Stimulated activated CD4-positive, alpha-beta T cell treated with anti-CD3 and anti-CD28 coated beads, Interleukin-15, amount 100 ng/mL, for 24 hours (primary cell): ENCODE measurements at places on chromosomes 1 and 21.

DNA sequence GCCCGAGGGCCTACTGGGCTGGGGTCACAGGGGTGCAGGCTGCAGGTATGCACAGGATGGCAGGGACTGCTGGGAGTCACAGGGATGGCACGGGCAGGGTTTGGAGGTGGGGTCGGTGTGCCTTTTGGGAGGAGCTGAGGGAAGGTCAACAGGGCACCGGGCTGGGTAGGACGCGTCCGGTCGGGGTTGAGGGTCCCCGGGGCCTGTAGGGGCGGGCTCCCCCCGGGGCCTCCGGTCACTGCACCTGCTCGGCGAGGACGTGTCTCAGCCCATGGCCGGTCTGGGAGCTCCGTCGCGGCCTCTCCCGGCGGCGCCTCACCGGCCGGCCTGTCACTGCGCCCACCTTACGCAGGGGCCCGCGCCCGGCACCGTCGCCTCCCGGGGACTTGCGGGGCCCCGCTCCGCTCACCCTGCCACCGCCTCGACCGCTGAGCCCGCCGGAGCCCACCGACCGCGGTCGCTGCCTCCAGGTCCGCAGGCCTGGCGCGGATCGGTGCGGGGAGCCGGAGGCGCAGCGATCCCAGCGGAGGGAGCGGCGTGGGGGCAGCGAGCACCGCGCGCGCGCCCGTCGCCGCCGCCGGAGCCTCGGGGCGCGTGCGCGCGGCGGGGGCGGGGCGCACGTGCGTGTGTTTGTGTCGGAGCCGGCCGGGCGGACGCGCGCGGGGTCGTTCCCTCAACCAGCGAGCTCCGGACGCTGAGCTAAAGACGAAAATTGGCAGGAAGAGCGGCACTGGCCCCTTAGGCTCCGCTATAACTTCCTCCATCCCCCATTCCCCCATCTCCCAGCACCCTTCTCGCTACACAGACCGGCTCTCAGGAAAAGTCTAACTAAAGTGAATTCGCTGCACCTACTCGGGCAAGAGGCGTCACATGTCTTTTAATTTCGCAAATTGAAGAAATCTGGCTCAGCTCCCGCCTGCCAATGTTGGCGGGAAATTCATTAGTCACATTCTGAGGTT lies at the start of gene AMIGO1:
Gene AMIGO1, minus strand, starts transcription at position 552 of the 959 bp plus-strand sequence. CDS start 815 bp downstream, outside the sequence.
- peak; percentile 79 for DNase-seq

DNA sequence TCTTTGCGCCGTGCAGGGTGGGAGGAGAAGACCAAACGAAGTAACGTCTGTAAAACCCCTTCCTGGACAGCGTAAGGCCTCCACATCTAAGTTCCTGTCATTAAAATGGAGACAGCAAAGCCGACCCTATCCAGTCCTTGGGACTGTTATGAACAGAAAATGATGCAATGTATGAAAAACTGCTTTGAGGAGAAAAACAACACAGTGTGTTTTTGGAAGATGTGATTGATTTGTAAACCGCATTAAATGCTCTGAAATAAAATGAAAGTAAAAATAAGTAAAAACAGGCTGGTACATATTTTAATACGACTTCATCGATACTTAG lies 827 bp upstream of the URB1 start:
- no peak for DNase-seq

GRCh38 chr1:65577278-65577677 lies 156.8 kb downstream of the LEPR start:
- no peak for DNase-seq

DNA sequence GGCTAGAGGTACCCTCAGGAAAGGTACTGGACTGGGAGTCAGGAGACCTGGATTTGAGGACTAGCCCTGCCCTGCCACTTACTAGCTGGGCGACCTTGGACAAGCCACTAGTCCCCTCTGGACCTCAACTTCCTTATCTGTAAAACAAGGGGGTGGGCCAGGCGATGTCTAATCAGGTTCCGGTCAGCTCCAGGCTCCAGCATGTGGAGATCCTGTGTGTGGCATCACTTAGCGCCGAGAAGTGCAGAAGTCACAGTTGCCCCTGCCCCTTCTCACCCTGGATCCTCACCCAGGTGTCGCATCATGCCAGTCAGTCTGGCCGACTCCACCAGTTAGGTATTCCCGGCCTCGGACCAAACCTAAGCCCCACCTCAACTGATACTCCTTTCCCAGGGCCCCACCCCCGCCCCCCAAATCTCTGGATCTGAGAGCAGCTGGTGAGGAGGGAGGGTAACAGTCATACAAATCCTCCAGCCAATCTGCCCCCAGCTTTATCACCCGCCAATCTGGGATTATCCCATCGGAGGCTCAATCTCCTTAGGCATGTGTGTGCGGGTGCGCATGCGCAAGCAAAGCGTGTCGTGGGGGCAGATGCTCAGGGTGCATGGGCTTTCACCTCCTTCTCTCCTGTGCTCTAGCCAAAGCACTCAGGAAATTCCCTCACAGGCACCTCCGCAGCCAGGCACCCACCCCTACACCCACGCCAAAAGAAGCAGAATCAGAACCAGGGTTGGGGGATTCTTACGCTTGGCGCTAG lies 5.4 kb downstream of the CELF3 start:
- DNase-seq, result no peak

- DNase-seq, result no peak
These were observed 262.8 kb upstream of the USP24 start for GRCh38 chr1:55477953-55478352.

- DNase-seq, result no peak
These were observed 418.8 kb downstream of the DISC1 start for GRCh38 chr1:232045139-232045994.

GRCh38 chr1:247401310-247402119 lies 14.5 kb upstream of the NLRP3 start:
- DNase-seq, result no peak

DNA sequence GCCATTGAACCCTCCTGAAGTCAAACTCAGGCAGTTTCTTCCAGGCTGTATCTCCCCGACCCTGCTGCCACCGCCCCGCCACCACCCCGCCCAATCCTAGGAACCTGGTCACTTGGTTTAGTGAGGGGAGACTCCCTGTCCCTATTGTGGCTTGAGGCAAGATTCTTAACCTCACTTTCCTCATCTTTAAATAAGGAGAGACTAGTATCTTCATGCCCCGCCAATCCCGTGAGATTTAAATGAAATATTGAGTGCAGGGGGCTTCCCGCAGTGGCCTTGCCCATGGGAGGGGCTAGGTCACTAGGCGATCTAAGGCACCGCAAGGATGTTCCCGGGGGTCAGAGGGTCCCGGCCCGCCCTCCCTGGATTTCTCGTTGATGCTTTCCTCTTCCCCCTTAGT lies 998 bp downstream of the KDF1 start:
- DNase-seq, result no peak

DNA sequence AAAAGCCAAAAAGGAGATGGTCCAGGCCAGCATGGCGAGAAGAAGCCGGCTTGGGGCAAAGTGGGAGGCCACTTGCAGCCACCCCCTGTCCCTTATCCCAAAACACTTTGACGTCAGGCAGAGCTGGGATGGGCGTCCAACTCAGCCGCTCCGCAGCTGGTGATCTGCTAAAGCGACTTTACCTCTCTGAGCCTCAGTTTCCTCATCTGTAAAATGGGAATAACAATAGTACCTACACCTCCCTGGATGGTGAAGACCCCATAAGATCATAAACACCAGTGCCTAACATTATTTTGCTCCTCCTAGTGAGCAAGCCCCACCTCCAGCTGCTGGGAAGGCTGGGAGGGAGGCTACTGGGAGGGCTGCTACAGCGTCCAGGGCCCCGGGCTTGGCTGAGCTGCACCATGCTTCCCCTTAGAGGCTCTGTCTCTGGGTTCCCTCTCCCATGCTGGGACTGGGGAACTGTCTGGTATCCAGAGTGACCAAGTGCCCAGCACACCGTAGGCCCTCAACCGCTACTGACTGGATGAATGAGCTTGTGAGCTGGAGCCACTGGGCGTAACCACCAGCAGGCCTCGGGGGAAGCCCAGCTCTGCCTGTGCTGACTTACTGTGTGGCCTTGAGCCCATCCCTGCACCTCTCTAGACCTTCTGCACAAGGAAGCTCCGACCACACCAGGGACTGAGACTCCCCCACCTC lies 18.3 kb downstream of the IFFO2 start:
- no peak for DNase-seq

- DNase-seq, result no peak
These were observed 16.9 kb downstream of the PLA2G4A start for GRCh38 chr1:186845576-186846210.

- DNase-seq, result no peak
These were observed 35.0 kb downstream of the ENAH start for GRCh38 chr1:225617956-225618355.

- DNase-seq, result no peak
These were observed 41.1 kb downstream of the SUCO start for GRCh38 chr1:172574080-172574479.

- DNase-seq, result no peak
These were observed 244.4 kb downstream of the PBX1 start for GRCh38 chr1:164803366-164803765.

DNA sequence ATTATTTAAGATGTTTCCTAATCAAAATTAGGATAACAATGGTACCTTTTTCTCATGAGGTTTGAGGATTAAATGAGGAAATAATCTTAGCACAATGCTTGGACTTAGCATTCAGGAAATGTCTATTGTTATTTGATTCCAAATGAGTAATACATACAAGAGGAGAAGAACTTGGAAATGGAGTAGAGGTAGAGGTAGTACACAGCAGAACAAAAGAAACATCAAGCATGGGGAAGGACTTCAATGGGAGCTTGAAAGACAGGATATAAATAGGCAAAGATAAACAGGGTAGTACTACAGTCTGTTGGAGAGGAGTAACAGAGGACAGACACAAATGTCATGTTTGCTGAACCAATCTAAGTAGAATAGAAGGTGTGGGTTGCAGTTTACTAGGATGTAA lies 59.5 kb upstream of the RGS2 start:
- DNase-seq, result no peak

DNA sequence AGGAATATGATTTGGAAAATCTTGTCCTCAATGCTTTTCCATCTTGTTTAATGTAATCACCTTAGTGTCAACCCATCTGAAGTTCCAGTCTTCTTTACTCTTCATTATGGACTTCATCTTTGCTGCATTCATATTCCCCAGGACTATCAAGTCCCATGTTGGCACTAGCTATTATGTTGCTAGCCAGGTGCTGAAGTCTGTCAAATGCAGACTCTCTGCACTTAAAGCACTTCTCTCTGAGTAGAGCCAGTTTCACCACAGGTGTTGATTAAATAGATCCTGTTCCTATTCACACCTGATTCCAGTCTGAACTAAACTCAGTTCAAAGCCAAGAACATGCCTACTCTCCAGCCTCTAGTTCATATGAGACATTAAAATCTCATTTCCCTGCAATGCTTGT lies 75.0 kb upstream of the PKN2 start:
- no peak for DNase-seq

GRCh38 chr1:211326140-211326527 lies 499 bp upstream of the TRAF5 start:
- no peak for DNase-seq

GRCh38 chr1:3011631-3012455 lies 9.4 kb upstream of the ACTRT2 start:
- DNase-seq, result no peak

DNA sequence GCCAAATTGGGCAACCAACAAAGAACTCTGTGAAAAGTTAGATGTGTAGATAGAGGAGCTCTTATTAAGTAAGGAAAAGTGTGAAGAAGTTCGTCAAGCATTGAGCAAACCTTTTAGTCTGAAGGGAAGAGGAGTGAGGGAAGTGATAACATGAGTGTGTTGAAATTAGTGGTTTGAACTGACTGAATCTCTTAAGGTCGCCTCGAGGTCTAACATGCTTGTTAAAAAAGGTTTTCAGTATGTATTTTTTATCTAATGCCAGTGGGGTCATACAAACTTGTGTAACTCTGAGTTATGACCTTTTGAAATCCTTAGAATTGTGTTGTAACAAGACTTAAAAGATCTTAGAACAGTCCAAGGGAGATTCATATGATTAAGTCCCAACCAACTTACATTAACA lies 34.1 kb downstream of the SOAT1 start:
- DNase-seq, result no peak

- DNase-seq, result no peak
These were observed 28.4 kb downstream of the SLAMF6 start for GRCh38 chr1:160494620-160495019.

GRCh38 chr1:18643154-18644012 lies 12.7 kb downstream of the PAX7 start:
- DNase-seq, result peak; percentile 41

DNA sequence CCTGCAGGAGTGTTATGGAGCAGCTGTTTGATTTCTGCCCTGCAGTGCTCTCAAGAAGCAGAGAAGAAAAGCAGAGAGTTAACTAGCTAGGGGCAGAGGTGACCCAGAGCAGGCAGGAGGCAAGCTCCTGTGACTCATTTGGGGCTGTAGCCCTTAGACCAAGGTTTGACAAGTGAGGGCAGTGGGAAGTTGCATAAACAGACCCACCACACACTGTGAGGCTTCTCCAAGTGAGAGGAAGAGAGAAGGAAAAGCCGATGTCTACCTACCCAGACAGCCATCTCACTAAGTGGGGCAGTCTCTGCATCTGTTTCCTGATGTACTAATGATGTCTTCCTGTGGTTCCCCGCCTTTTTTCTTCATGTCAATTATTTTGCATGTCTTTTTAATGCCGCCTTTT lies 159.9 kb upstream of the NR5A2 start:
- no peak for DNase-seq

GRCh38 chr1:229578168-229579058 lies 19.9 kb upstream of the ABCB10 start:
- no peak for DNase-seq

- no peak for DNase-seq
These were observed 66.9 kb downstream of the CDC7 start for GRCh38 chr1:91567583-91567982.

DNA sequence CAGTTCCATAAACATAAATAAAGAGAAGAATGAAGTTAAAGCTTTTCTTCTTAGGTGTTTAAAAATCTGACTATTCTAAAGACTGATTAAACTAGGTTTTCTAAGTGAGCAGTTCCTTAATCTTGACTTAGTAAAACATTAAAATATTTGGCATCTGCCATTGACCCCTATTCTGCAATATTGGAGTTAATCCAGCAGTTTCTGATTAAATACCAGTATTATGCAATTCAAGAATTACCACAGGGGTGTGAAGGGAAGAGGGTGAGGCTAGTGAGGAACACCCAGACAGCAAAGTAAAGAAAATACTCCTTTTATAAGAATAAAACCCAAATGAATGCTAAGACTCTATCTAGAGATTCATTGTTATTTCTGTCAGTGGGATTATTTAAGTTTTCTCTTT lies 40.9 kb downstream of the CLIC4 start:
- DNase-seq, result no peak

GRCh38 chr1:62111084-62111483 lies 83.6 kb upstream of the L1TD1 start:
- no peak for DNase-seq

DNA sequence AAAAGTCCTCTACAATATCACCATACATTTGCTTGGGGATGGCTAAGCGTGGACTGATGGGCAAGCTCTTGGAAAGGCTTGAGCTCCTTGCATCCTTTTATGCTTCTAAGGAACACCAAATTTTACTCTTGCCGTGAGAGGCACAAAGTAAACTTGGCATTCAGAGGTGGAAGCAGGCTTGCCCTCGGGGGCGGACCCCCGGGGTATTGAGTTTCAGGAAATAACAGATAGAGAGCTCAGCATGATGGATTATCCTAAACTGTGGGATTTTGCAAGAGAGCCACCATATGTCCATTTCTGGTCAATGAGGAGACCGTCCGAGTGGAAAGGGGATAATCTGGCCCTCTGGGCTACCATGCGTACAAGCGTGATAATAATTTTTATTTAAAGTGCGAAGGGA lies 14.0 kb downstream of the IFI16 start:
- DNase-seq, result no peak
